Type B pancreatic cell (in vitro differentiated cells): ENCODE measurements at places on chromosomes 5 and 9.

DNA sequence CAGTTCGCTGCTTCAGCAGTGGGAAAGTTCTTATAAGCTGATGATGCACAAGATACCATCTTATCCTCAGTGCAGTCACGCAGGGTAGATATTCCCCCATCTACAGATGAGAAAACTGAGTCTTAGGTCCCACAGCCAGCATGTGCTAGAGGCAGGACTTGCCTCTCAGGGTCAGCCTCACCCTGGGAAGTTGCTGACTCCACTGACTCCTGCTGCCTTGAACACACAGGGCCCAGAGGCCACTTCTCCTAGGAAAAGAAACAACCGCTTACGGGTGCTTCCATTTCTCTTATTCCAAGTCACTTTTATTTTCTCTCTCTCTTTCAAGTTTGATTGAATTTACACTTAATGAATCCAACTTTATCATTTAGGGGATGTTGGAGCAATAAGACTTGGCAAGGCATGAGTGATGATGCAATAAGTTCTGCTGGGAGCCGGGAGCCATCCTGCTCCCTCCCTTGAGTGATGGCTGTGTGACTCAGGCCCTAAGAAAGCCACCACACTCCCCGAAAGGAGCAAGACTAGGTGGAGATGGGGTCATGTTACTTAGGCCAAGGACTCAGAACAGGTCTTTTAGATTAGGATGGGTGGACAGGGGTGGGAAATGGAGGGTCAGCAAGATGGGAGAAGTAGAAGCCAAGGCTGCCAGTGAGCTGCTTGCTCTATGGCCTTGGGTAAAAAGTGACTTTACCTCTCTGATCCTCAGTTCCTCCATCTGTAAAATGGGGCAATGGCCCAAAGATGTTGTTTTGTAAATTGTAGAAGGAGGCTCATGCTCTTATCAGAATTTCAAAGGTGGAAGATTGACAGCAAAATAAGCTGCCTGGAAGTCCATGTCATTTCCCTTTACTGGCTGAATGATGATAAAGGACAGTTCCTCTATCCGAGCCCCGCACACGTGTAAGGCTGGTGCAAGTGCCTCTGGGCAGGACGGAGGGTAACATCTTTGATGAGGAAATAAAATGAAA lies 67.4 kb upstream of the ZNF618 start:
- DNase-seq: peak; percentile 20

DNA sequence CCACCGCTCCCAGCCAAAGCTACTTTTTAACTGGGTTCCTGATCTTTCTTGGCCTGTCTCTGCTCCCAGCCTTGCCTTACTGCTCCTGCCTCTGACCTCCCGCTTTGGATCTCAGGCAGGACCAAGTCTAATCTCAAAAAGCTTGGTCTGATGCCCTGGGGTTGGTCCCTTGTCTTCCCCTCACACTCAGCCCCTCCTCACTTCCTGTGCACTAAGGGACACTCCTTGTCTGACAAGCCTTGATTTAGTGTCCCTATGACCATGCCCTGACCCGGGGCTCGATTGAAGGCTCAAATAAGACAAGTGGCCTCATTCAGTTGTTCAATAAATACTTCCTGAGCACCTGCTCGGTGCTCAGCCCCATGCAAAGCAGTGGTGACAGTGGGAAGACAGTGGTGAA lies 3.7 kb upstream of the GTF3C5 start:
- DNase-seq: no peak

DNA sequence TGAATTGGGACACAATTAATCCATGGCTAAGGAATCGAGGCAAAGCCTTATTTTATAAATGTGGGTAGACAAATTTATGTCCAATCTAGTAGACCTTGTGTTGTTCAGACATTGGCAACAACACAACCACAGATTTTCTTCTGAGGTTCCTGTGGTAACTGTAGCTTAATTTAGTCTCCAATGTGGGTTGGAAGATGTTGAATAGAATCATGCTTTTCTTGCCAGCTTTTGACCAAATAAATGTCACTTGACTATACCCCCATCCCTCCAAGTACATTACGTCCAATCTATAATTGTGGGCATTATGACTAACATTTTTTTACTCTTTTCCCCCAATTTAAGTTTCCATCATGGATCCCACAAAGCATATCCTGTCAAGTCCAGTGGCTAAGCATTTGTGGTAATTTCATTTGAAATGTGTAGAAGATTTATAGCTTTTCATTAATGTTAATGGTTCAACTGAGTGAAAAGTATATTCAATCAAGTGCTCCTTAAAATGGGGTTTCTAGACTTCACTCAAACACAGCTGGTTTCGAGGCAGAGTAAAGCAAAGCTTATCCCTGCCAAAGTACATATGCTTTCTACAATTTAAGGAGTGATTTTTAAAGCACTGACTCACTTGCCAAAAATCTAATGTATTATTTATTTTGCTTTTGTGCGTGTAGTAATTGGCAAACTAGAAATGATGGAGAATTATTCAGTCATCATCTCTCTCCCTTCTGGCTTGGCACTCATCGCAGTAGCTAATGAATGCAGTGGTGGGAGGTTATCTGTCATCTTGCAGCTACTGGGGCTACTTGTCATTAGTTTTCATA lies 141.8 kb downstream of the FAM174A start:
- no peak for DNase-seq

- DNase-seq: no peak
Measured at GRCh38 chr5:73238873-73239272, 65.9 kb downstream of the TMEM174 start.

DNA sequence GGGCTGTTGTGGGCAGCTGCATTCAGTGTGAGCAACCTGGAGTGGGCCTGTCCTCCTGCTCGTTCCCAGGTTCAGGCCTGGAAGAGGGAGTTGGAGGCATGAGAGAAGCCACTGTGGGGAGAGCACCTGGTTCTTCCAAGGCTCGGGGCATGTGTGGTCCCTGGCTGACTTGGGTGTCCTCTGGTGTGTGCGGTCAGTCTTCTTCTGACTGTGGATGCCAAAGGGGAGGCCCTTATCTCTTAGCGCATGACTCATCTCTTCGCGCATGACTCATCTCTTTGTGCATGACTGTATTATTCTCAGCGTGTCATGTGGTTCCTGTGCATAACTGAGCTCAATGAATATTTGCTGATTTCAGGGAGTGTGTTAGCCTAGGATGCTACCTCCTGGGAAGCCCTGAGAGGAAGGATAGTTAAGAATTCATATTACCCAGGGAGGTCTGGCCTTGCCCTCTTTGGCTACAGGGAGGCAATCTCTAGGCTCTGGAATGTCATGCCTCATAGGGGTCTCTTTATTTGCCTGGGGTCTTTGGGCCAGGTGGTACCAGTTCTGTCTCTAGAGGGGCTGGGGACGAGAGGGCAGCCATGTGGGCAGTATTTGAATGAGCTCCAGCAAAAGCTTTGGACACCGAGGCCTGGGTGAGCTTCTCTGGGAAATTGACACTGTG lies 188.7 kb downstream of the HSPA4 start:
- DNase-seq: no peak

GRCh38 chr9:4725706-4726442 lies 15.1 kb downstream of the AK3 start:
- no peak for DNase-seq

GRCh38 chr5:42930934-42931333 lies 109.2 kb downstream of the ANXA2R start:
- DNase-seq: no peak

GRCh38 chr5:160183075-160183474 lies 46.2 kb upstream of the FABP6 start:
- no peak for DNase-seq

GRCh38 chr9:92004045-92004392 lies 54.0 kb upstream of the ROR2 start:
- peak; percentile 34 for DNase-seq

- DNase-seq: no peak
Measured at GRCh38 chr5:111143910-111144309, 51.8 kb downstream of the WDR36 start.

GRCh38 chr5:154618696-154619095 lies 136.5 kb upstream of the LARP1 start:
- no peak for DNase-seq

GRCh38 chr5:59837071-59837470 lies 56.5 kb downstream of the PDE4D start:
- no peak for DNase-seq
